ENCODE measurements at places on chromosomes 2 and 18.

GRCh38 chr18:51361130-51361860 lies 163.8 kb upstream of the MEX3C start:
- DNase-seq = peak; percentile 27

GRCh38 chr2:157691131-157691530 lies 62.5 kb upstream of the ACVR1C start:
- no peak for DNase-seq

DNA sequence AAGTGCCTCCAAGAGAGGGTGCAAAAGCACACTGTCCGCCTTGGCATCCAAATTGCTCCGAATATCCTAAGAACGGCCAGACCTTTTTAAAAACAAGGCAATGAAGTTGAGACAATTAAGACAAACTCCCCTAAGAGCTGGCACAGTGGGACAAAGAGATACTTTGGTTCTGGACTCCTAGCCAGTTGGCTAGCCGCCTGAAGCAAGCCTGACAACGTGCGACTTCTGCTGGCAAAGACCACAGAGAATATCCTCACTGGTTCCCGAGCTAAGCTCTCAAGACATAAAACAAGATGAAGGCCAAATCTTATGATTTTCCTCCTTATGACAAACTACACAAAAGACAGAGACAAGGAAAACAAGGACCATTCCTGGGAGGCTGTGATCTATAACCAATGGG lies 32.7 kb downstream of the CHRNA1 start:
- no peak for DNase-seq

DNA sequence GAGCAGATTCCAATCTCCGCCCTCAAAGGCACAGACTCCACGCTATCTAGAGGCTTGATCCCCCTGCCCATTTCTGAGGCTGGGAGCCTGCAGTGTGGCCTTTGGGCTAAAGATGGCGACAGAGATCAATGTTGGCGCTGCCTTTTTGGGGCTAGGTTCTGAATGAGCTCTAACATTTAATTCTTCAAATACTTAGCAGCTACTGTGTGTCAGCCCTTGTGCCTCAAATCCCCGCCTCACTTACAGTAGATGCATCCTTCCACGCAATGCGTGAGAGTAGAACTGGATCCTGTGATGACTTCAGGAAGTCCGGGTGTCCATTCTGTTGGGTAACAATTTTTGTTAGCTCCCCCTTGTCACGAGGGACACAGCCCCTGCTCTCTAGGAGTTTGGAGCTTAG lies 12.4 kb downstream of the IL1F10 start:
- peak; percentile 43 for DNase-seq

DNA sequence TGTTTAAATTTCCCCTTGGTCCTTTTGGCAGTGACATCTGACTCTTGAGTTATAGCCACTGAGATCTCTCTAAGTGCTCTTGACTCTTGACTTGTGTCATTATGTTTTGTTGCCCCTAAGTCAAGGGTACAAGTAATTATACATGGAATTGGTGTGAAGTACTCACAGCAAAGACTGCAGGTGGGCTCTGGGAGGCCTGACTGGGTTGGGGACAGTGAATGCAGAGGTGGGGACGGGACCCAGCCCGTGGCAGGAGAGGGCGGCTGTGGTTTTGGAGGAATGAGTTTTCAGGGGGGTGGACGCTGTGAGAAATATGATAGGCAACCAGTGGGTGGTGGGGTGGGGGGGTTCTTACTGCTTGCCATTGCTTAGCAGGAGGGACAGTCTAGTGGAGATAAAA lies 97.8 kb downstream of the NCK2 start:
- no peak for DNase-seq

- DNase-seq = no peak
Measured at GRCh38 chr2:144944546-144945220, 424.8 kb upstream of the ZEB2 start.

- no peak for DNase-seq
Measured at GRCh38 chr2:28375236-28375635, 17.4 kb upstream of the FOSL2 start.

DNA sequence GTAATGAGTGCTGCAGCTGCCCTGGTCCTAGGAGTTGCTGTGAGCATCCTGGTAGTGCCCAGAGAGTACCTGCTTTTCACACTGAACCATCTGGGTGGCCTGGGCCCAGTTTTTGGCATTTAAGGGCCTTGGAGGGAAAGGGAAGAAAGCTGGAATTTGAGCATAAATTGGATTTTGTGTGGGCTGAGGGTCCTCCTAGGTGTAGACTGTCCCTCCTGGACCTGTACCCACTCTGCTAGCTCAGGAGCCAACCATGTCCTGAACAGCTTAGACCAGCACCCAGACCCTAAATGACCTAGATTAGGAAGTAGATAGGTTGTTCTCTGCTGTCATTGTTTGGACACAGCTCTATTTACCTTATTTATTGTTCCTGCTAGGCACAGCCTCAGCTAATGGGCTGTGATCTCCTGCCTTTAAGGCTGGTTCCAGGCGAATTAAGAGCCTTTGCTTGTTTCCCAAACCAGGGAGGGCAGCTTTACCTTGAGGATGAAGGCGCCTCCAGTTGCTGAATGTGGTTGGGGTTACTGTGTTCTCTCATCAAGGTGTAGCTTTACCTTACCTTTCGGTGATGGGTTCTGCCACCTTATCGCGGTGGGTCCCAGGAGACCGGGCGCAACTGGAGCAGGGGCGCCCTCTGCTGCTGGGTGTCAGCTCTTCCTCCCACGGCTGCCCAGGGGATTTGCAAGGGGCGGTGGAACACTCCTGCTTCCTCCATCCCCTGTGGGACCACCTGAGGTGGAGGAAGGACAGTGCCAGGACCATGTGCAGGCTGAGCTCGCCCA lies 34.4 kb downstream of the ITGA6 start:
- DNase-seq = peak; percentile 55

- DNase-seq = no peak
Measured at GRCh38 chr2:80102026-80102425, 202.5 kb downstream of the LRRTM1 start.

DNA sequence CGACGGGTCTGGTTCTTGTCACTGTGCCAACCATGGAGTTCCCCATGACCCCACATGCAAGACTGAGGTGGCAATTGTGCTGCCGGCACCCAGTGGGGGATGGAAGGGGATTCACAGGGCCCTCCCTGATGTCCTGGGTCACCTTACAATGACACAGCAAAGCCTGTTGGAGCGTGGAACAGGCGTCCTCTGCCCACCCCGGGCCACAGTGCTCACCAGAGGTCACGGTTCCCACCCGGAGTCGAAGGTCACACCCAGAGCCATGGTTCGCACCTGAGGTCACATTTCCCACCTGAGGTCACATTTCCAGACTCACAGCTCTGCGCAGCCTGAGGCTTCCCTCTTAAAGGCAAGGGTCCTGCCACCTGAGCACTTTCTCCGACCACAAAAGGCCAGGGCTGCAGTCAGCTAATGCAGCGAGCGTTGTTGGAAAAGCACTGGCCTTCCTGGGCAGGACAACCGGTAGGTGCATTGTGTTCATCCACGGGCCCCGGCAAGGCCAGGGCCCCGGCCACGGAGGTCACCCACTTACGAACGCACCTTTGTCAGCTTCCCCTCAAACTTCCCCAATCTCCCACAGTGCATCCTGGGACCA lies 24.0 kb downstream of the KIF1A start:
- no peak for DNase-seq

- no peak for DNase-seq
Measured at GRCh38 chr2:158179660-158180059, 78.0 kb downstream of the UPP2 start.

DNA sequence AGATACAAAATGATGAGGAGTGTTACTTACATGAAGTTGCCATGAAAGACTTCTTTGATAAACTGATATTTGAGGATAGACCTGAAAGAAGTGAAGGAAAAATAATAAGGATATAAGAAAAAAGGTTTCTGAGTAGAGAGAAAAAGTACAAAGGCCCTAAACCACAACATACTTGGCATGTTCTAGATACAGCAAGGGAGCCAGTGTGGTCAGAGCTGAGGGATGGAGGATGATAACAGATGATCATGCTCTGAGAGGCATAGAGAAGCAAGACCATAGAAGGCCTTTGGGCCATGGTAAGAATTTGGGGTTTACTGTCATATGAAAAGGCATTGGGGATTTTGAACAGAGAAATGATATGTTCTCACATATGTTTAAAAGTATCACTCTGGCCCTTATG lies 424.1 kb upstream of the CHST9 start:
- no peak for DNase-seq

GRCh38 chr2:127614731-127615130 lies 31.2 kb upstream of the GPR17 start:
- no peak for DNase-seq

DNA sequence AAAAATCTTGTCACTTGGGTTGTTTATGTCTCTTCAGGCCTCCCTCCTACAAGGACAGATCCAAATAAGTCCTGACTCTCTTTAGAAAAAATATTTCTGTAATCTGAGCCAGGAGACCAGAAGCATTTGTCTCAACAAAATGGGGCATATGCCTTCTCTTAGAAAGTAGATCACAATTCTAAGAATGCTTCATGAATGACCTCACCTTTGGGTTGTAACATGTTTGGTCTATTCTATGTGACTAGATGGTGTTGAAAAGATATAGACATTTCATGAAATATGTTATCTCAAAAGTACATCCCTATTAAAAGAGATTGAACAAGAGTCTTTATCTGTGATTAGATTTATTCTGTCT lies 159.0 kb upstream of the SETBP1 start:
- DNase-seq = no peak

- no peak for DNase-seq
Measured at GRCh38 chr2:62180975-62181374, 14.9 kb upstream of the B3GNT2 start.

DNA sequence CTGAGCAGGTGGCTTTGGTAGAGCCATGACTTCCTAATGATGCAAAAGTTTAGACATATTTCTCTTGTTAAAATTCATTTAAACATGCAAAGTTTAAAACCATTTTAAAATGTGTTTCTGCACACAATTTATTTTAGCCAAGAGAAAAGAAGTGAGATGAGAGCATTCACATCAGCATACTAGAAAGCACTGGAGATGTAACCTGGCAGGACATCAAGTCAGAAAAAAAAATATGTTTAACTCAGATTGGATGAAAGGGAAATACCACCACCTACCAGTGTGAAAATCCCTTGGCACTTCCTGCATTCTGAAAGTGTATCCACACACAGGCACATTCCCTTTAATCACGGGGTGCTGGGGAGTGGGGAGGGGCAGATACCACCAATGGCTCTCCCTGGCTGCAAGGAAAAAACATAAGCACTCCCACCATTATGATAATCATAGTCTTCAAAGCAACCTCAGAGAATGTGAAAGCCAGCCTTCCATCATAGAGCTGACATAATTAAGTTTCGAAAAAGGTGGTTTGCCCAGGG lies 25.0 kb downstream of the DNER start:
- no peak for DNase-seq

- no peak for DNase-seq
Measured at GRCh38 chr2:232492963-232493700, 5.5 kb upstream of the ECEL1 start.
